ENCODE measurements at places on chromosomes 1 and 21.

GRCh38 chr1:19988267-19989006 is 9.0 kb upstream of the PLA2G2A start:
- no peak for DNase-seq

DNA sequence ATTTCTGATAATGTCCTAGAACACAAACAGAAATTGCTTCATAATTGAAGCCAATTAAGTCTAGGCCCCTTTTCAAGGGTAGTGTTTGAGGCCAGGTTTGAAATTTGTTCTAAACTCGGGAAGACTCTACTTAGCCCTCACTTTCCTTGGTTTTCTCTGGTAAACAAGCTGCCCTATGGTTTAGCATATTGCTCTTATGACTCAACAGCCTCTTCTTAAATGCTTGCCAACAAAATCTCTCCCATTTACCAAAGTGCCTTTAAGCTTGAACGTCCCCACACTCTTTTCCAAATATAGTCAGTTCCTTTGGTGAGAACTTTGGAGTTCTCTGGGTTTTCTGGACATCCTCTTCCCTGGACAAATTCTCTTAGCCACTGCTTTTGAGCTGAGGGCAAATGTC is 5.8 kb upstream of the LCE6A start:
- DNase-seq: no peak

- DNase-seq: no peak
Observed at GRCh38 chr21:15058854-15059263, 5.9 kb downstream of the NRIP1 start.

GRCh38 chr1:204216880-204217647 is 3.3 kb upstream of the GOLT1A start:
- no peak for DNase-seq

DNA sequence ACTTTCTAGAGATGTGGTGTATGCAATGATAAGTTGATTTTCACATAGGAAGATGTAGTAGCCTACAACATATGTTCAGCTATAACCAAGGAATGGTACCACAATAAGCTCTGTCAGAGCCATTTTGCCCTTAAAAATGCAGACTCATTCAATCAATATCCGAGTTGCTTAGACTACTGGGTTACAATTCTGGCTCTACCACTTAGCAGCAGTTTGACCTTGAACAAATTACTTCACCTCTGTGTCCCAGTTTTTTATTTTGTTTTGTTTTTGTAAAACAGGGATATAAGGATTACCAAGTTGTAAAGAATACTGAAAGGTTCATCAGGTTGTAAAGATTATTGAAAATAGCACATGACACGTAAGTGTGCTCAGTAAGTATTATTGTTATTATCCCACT is 9.3 kb downstream of the EPS15 start:
- no peak for DNase-seq

GRCh38 chr1:51516649-51517158 is 2.4 kb downstream of the EPS15 start:
- DNase-seq: no peak

GRCh38 chr1:25740071-25740470 is 59.9 kb upstream of the SELENON start:
- DNase-seq: no peak

DNA sequence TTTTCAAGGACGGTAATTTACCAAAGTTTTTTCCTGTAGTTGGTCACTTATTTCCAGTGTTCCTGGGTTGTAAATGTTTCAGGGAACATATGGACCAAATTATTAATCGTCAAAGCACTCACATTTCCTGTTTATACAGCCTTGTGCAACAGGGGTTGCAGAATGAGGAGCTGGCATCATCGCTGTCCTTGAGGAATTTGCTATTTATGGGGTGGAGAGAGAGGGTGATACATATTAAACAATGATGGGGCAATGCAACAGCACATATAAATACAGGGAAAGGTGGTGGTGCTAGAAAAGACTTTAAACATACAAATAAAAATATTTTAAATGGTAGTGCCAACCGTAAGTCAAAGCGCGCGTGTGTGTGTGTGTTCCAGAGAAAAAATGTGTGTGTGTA is 369.8 kb downstream of the NPHP4 start:
- DNase-seq: no peak

- DNase-seq: no peak
Observed at GRCh38 chr1:31487143-31487542, 74.1 kb downstream of the SERINC2 start.

DNA sequence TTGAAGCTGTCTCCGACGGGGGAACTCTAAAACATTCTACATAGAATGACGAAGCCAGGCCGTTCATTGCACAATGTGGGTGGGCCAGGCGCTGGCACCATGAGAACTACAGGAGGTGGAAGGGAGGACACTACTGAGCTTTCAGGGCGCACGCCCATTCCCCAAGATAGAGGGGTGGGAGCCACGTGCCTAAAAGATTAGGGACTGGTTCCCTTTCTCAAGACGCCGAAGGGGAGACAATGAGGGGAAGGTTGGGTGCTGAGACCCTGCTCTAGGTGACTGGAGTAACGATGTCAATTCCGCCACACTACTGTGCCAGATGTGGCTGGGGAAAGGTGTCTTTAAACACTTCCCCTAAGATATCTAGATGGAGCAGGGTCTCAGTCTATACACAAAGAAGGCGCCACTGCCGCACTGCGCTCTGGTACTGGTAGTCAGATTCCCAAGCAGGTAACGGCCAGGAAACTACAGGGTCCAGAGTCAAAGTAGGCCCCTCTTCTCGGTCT is 782 bp downstream of the CSDE1 start:
- DNase-seq: no peak

- no peak for DNase-seq
Observed at GRCh38 chr1:211751438-211751837, 76.0 kb upstream of the NEK2 start.

- no peak for DNase-seq
Observed at GRCh38 chr1:41906943-41907342, 11.8 kb downstream of the HIVEP3 start.

GRCh38 chr1:111633736-111634247 is 14.2 kb downstream of the RAP1A start:
- DNase-seq: no peak

DNA sequence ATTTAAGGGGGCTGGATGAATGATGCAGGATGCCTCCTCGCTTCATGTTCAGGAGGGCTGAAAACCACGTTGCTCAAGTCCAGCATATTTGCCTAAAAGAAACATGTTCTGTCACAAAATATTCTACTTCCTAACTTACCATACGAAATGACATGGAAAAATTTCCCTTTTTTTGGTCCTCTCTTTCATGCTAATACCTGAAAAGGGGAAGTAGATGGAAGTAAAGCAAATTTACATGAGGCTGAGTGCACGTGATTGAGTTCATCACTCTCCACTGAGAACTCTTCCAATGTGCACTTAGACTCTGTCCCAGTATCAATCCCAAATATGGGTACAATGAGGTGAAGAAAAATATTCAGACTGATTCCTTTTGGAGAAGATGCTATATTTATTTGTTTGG is 23.0 kb downstream of the XCL2 start:
- DNase-seq: no peak

DNA sequence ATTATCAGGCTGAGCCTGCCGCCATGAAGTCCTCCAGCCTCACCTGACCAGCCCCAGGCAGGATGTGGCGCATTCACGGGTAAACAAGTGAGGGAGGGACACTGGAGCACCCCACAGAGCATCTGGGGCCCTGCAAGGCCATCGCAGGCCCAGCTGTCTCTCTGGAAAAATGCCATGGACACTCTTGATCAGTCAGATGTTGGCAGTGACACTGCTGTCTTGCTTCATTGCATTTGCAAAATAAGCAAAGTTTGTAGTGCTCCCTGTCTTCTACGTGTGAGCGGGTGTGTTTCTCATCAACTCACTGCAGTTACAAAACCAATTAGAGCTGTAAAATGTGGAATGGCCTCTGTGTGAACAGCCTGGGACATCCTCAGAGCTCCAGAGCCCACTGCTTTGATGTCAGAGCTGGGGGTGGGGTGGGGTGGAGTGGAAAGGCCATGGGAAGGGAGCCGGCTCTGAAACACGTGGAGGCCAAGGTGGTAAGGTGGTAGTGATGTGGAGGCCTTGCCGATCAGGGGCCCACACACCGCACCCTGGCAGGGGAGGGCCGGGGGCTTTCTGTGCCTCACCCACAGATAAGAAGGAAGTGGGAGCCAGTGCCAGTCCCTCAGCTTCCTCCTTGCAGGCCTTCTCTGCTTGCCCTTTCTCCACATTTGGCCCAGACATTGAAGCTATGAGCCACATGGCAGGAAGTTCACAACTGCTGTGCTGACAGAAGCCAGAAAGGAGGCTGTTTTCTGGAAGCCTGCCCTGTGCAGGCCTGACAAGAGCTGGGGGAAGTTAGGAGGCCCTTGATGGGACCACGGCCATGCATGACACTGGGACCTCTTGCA is 254.9 kb downstream of the RHOU start:
- no peak for DNase-seq

- no peak for DNase-seq
Observed at GRCh38 chr1:16218014-16218673, 5.7 kb upstream of the ARHGEF19 start.

DNA sequence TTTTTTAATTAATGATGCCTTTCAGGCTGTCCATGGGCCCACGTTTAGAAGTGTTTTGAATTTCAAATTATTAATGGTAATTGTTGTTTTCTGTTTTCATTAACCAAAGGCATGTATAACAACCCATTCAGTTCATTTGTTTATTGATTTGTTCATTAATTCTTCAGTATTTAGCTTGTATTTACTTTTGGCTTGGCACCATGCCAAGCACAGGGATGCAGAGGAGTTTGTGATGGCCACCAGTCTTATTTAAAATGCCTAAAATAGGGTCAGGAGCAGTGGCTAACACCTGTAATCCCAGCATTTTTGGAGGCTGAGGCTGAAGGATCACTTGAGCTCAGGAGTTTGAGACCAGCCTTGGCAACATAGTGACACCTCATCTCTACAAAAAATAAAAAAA is 75.3 kb downstream of the ROR1 start:
- DNase-seq: no peak

DNA sequence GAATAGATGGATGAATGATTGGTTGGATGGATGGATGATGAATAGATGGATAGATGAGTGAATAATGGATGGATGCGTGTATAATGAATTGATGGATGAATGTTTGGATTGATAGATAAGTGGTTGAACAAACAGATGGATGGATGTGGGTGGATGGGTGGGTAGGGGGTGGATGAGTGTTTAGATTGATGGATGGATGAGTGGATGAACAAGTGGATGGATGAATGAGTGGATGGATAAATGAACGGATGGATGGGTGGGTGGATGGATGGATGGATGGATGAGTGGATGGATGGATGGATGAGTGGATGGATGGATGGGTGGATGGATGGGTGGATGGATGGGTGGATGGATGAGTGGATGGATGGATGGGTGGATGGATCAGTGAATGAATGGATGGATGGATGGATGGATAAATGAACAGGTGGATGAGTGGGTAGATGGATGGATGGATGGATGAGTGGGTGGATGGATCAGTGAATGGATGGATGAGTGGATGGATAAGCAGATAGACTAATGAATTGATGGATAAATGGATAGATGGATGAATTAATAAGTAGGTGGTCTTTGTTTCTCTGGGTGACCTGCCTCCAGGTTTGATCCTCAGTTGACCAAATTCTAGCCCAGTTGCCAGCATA is 64.3 kb downstream of the SPSB1 start:
- DNase-seq: no peak

DNA sequence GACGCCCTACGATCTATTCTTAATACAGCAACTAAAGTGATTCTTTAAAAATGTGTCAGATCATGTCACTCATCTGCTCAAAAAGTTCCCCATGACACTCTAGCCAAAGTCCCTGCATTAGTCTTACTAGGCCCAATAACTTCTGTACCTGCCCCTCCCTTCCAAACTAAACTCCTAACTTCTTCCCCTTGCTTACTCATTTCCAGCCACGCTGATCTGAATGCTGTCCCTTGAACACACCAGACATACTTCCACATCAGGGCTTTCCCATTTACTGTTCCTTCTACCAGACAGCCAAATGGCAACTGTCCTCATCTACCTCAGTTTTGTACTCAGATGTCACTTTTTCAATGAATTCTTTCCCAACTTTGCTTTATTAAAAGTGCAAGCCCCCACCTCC is 1.2 kb downstream of the PPT1 start:
- DNase-seq: no peak

DNA sequence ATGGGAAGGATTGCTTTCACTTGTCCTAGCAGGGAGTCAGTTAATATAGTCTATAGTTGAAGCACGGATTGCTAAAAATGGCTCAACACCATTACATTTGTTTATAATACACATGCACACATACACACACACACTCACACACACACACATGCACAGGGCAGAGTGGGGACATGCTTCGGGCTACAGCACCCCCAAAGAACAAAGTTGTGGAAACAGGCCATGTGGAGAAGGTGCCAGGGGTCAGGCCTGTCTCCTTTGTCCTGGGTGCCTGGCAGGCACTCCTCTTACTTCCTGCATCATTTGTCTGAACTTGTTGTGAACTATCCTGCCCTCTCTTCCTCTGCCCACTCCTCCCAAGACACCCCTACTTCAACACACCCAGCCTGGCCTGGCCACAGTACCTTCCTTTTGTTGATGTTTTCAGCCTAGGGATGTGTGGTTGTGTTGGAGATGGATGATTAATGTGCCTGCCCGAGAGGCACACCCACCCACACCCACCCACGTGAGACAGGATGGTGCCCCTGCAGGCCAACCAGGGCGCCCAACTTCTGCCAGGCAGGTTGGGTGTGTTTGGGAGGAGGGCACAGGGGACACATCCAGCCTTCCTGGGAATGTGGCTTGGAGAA is 17.5 kb downstream of the RASSF5 start:
- DNase-seq: no peak

GRCh38 chr1:103160281-103160680 is 52.0 kb upstream of the COL11A1 start:
- no peak for DNase-seq

GRCh38 chr1:157105988-157106812 is 6.6 kb upstream of the ETV3L start:
- DNase-seq: peak; percentile 17

- no peak for DNase-seq
Observed at GRCh38 chr1:108657356-108658080, 3.4 kb downstream of the HENMT1 start.

GRCh38 chr1:76090283-76091203 is 16.0 kb downstream of the ST6GALNAC3 start:
- no peak for DNase-seq

GRCh38 chr21:22804151-22804550 is 1805.9 kb downstream of the NCAM2 start:
- DNase-seq: no peak

DNA sequence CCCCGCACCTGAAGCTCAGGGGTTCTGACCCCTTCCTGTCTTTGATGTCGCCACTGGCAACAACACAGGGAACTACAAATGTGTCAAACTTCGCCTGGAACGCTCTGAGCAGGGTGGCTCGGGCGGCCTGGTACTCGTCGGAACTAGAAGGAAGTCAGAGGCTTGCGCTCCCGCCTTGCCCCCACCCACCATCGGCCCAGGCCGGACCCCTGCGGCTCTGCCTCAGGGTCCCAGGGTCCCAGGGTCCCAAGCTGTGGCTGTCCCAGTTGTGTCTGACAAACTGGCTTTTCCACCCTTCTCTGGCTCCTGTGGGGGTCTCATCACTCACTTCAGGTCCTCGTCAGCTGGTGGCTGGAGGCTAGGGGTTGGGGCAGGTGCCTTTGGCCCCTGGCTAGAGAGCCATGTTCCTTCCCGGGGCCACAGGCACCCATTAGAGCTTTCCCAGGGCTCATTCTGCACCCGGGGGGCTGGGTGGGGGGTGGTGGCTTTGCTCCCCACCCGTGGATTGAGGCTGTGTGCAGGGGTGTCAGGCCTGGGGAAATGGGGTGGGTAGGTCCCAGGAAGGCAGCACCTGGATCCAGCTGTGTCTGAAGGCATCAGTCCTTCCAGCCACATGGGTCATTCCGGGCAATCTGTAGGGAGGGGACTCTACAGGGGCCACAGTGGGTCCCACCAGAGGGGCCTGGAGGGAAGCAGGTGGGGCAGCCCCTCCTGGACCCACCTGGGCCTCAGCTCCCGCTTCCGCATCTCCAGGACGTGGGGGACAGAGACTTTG is 8.0 kb upstream of the TMEM52 start:
- no peak for DNase-seq
